ENCODE measurements at places on chromosomes 13 and 19. TPM values are rescaled to one million over a fixed set of nuclear protein-coding genes. Genes with fewer than 3 reads are reported as not detected.

DNA sequence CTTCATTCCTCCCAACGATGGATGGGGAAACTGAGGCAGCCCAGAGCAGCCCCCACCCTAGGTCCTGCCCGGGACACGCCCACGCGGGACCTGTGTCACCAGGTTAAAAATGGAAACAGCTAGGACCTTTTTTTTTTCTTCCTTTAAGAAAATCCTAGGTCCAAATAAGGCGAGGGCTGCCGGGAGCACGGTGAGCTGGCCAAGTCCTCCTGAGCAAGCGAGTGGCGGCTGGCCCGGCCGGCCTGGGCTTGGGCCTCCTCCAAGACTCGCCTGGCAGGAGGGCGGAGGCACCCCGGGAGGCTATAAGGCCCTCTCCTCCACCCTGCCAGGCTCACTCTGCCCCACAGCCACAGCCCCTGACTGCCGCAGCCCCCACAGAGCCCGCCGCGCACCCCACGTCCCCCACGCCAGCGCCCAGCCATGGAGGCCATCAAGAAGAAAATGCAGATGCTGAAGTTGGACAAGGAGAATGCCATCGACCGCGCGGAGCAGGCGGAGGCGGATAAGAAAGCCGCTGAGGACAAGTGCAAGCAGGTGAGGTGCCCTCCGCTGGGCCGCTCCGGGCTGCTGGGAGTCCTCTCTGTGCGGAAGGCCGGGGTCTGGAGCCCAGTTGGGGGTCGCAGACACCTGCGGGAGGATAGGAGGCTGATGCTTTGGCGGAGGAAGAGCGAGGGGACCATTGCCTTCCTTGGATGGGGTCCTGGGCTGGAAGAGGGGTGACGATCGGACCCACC is 8.9 kb upstream of the TPM4 start:
- no peak overlapping the region for H3K4me3 ChIP-seq
- H3K4me1 ChIP-seq, result peaks cover 15% of the 10 kb centered on the region
- no peaks in the 10 kb centered on the region for H3K36me3 ChIP-seq
- no peaks in the 10 kb centered on the region for H3K27me3 ChIP-seq
- DNase-seq, result no peak

DNA sequence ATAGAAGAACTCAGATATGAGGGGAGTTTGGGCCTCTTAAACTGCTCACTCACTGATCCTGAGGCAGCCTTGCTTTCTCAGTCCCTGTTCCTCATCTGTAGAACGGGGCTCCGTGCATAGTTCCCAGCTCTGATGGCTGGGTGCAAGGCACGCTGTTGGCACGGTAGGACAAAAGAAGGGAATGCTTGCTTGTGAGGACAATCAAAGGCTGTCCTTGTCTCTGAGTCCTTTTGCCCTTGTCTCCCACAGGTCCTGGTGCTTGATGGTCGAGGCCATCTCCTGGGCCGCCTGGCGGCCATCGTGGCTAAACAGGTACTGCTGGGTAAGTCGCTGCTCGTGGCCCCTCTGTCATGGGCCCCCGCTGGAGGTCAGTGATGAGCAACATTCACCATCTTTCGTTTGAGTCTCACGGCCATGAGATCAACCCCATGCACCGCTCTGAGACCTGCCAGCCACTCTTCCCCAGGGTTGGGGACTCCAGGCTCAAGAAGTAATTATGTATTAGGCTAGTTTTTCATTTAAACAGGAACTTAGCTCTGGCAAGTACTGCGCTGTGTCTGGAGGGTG is 2.3 kb downstream of the RPL13A start:
- no peak overlapping the region for H3K27ac ChIP-seq
- H3K4me1 ChIP-seq, result peaks cover 45% of the 10 kb centered on the region
- peak overlapping the region; percentile 98 for H3K4me3 ChIP-seq
- no peaks in the 10 kb centered on the region for H3K27me3 ChIP-seq

DNA sequence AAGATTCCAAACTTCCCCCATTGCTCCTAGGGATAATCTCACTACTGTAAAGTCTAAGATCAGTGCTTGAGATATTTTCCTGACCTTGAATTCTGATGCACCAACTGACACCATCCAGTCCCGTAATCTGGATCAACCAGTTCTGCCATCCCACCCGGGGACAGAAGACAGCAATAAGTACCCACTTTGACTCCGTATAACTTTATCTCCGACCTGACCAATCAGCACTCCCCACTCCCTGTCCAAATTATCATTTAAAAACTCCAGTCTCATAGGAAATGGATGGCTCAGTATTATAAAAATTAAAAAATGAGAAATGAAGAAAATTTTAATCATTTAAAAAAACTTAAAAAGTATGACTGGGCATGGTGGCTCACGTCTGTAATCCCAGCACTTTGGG is 61.4 kb upstream of the ABCC4 start:
- no peak overlapping the region for H3K4me3 ChIP-seq
- no peaks in the 10 kb centered on the region for H3K4me1 ChIP-seq
- DNase-seq, result no peak
- H3K36me3 ChIP-seq, result peaks cover 6% of the 10 kb centered on the region
- H3K27ac ChIP-seq, result no peak overlapping the region
- H3K27me3 ChIP-seq, result no peaks in the 10 kb centered on the region

Gene ACP7
- total RNA-seq, result not detected

GRCh38 chr13:19908350-19908986 is 45.0 kb upstream of the ZMYM5 start:
- peaks cover 5% of the 10 kb centered on the region for H3K27me3 ChIP-seq
- H3K36me3 ChIP-seq, result no peaks in the 10 kb centered on the region
- no peaks in the 10 kb centered on the region for H3K4me1 ChIP-seq
- no peak for DNase-seq
- peak overlapping the region; percentile 45 for H3K27ac ChIP-seq

DNA sequence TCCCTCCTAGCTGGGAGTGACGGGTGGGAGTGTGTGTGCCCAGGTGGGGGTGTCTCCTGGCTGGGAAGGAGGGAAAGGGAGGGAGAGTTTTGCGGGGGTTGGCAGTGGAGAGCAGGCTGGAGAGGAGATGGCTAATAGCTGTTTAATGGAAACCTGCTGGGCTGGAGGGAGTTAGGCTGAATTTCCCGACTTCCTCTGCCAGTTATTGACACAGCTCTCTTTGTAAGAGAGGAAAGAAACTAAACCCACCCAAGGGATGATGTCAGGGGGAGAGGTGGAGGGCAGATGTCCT is 10.2 kb upstream of the ILF3 start:
- no peak overlapping the region for H3K4me3 ChIP-seq
- no peaks in the 10 kb centered on the region for H3K27me3 ChIP-seq
- H3K4me1 ChIP-seq, result peaks cover 28% of the 10 kb centered on the region
- peaks cover 45% of the 10 kb centered on the region for H3K36me3 ChIP-seq

Gene NKPD1
- 1.0 TPM for total RNA-seq
